IMR-90 (cell line): ENCODE measurements at places on chromosomes 6 and 20.

- H3K27me3 ChIP-seq: no peaks in the 10 kb centered on the region
- no peaks in the 10 kb centered on the region; the same call in 1 of the 2 replicates for H3K4me1 ChIP-seq
- peak; percentile 28 for DNase-seq
- no peak overlapping the region; the same call in 1 of the 2 replicates for H3K27ac ChIP-seq
Observed at GRCh38 chr6:136148051-136148450, 102.1 kb downstream of the MTFR2 start.

DNA sequence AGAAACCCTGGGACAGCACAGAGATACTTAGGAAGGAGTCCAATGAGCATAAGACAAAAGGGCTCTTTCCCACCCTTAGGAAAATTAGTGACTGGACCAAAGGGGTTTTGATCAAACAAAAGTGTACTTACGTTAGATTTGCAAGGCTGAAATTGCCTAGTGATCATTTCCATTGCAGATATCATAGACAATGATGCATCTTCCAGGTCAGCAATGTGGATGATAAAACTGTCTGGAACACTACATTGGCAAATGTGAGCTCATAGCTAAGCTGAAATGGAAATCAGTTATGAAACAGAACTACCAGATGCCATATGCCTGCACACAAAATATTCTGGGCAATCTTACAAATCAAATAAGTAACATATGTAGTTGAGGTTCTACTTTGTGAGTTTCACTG lies 34.0 kb downstream of the LY86 start:
- no peak for DNase-seq
- H3K4me3 ChIP-seq: no peak overlapping the region
- H3K27ac ChIP-seq: no peak overlapping the region
- H3K36me3 ChIP-seq: no peaks in the 10 kb centered on the region
- H3K4me1 ChIP-seq: no peaks in the 10 kb centered on the region

GRCh38 chr6:145727817-145728388 lies 7.4 kb downstream of the EPM2A start:
- no peaks in the 10 kb centered on the region for H3K4me1 ChIP-seq
- no peak overlapping the region for H3K4me3 ChIP-seq
- no peak for DNase-seq
- no peaks in the 10 kb centered on the region for H3K36me3 ChIP-seq
- no peak overlapping the region for H3K27ac ChIP-seq

- DNase-seq: no peak
- no peak overlapping the region for H3K4me3 ChIP-seq
- H3K4me1 ChIP-seq: no peaks in the 10 kb centered on the region
- no peaks in the 10 kb centered on the region for H3K36me3 ChIP-seq
Observed at GRCh38 chr6:149915970-149916865, 6.7 kb downstream of the RAET1G start.

- no peaks in the 10 kb centered on the region for H3K4me1 ChIP-seq
- peak; percentile 61 for DNase-seq
- H3K4me3 ChIP-seq: no peak overlapping the region
- no peak overlapping the region for H3K27ac ChIP-seq
- H3K36me3 ChIP-seq: no peaks in the 10 kb centered on the region
- peaks cover 9% of the 10 kb centered on the region for H3K27me3 ChIP-seq
Observed at GRCh38 chr6:87909849-87910248, 137.8 kb upstream of the SPACA1 start.

GRCh38 chr6:54427396-54427937 lies 119.2 kb downstream of the TINAG start:
- no peak overlapping the region for H3K27ac ChIP-seq
- peak; percentile 19 for DNase-seq
- no peak overlapping the region for H3K4me3 ChIP-seq
- no peaks in the 10 kb centered on the region for H3K27me3 ChIP-seq
- H3K36me3 ChIP-seq: no peaks in the 10 kb centered on the region
- no peaks in the 10 kb centered on the region for H3K4me1 ChIP-seq

GRCh38 chr6:162525181-162525580 lies 202.4 kb downstream of the PRKN start:
- no peaks in the 10 kb centered on the region for H3K36me3 ChIP-seq
- no peaks in the 10 kb centered on the region for H3K27me3 ChIP-seq
- no peak overlapping the region for H3K4me3 ChIP-seq

- no peak overlapping the region for H3K27ac ChIP-seq
- no peak overlapping the region for H3K4me3 ChIP-seq
- peaks cover 8% of the 10 kb centered on the region for H3K27me3 ChIP-seq
- H3K36me3 ChIP-seq: no peaks in the 10 kb centered on the region
- H3K4me1 ChIP-seq: 0 out of 2 replicates have a peak, but pooled peaks cover 1% of the 10 kb centered on the region
Observed at GRCh38 chr6:163702736-163703135, 288.2 kb downstream of the QKI start.

DNA sequence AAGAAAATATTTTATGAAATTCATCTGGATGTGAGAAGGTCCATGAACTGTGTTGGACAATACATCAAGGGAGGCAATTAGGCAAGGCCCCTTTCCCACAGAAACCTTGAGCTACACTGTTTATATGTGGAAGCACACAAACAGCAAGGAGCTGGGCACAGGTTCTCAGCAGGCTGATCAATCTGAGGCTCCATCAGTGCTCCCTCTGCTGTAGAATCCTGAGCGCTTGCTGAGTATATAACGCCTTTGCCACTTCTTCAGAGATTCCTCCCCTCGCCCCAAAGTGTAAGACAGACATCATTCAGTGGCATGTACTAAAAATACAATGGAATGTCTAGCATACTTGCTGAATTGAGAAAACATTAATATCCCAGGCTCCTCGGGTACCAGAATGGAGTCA lies 146.9 kb downstream of the PRKN start:
- H3K27ac ChIP-seq: no peak overlapping the region
- H3K27me3 ChIP-seq: no peaks in the 10 kb centered on the region
- no peaks in the 10 kb centered on the region for H3K4me1 ChIP-seq
- no peak for DNase-seq
- H3K4me3 ChIP-seq: no peak overlapping the region

DNA sequence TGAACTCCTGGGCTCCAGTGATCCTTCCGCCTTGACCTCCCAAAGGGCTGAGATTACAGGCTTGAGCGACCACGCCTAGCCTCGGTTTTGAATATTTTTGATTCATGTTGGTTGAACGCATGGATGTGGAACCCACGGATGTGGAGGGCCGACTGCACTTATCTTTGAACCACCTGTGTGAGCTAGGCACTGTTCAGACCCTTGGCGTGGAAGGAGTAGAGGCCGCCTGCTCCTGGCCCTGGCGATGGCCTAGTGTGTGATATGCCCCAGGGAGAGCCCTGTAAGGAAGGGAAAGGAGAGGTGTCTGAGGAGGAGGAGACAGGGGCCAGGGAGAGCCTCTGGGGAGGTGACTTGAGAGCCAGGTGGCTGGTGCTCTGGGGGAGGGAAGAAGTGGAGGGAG lies 64.3 kb downstream of the BCAS4 start:
- H3K27me3 ChIP-seq: no peaks in the 10 kb centered on the region
- no peaks in the 10 kb centered on the region for H3K36me3 ChIP-seq
- H3K4me1 ChIP-seq: peaks cover 5% of the 10 kb centered on the region; the same call in 1 of the 2 replicates
- H3K27ac ChIP-seq: no peak overlapping the region
